D721Med (cell line): ENCODE measurements at places on chromosomes 11 and 22.

GRCh38 chr22:47624252-47625012 lies 862.0 kb downstream of the TBC1D22A start:
- DNase-seq: no peak

- DNase-seq: no peak
These were observed 22.9 kb downstream of the FLI1 start for GRCh38 chr11:128716661-128717210.

- no peak for DNase-seq
These were observed 367.6 kb downstream of the TBC1D22A start for GRCh38 chr22:47129902-47130635.

DNA sequence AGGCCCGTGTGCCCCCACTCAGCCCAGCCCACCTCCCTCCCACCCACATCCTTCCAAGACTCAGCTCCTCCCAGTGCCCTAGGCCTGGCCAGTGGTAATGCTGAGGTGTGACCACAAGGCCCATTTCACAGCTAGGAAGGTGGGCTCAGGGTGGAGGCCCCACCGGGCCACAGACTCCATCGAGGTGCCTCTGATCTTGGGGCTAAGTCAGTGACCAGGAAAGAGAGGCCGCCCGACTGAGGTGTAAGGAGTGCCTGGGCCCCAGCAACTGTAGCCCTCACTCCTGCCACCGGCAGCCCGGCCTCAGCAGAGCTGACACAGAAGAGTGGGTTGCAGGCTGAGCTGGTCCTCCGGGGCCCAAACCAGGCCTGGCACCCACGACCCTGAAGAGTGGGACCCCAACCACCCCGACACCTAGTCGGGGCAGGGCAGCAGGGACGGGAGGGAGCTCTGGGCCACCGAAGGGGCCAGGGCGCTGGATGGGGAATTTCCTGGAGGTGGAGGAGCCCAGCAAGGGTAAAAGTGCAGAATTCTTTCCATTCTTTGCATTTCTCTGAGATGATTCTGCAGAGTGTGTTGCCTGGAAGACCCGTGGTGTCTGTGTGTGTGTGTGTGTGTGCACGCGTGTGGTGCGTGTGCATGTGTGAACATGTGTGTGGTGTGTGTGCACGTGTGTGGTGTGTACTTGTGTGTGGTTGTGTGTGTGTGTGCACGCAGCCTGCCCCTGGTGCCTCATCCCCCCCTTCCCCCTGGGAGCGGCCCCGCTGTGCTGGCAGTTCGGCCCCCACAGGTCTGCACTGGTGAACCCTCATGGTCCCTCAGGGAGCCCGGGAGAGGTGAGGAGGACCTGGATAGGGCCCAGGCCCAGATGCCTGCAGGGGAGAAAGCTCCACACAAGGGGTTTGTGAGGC lies 8.3 kb upstream of the PIM3 start:
- no peak for DNase-seq

GRCh38 chr11:97814325-97814959 lies 1206.3 kb upstream of the CNTN5 start:
- no peak for DNase-seq

- DNase-seq: no peak
These were observed 2.9 kb upstream of the HTATIP2 start for GRCh38 chr11:20360650-20361049.

GRCh38 chr22:28711820-28712777 lies 29.5 kb downstream of the CHEK2 start:
- no peak for DNase-seq

- no peak for DNase-seq
These were observed 20.0 kb downstream of the APLP2 start for GRCh38 chr11:130089674-130090073.

GRCh38 chr11:71563406-71563805 lies 2.0 kb upstream of the KRTAP5-10 start:
- DNase-seq: no peak

DNA sequence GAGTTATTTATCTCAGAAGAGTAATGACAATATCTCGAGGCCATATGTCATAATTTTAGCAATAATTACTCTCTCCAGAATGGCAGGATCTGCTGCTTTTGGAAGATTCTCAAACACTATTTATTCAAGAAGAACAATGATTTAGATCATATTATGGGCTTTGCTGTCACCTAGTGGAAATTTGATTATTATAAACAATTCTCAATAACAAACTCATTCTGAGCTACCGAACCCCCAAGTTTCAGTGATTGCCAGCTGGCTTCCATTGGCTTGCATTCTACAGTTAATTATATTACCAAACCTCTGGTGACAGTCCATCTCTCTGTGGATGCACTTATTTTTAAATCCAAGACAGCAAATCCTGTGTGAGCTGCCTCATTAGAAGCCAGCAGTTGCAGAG lies 27.9 kb upstream of the SLC36A4 start:
- DNase-seq: no peak

GRCh38 chr11:48051217-48051830 lies 71.0 kb downstream of the PTPRJ start:
- DNase-seq: no peak

GRCh38 chr22:26464312-26464711 lies 19.3 kb downstream of the HPS4 start:
- no peak for DNase-seq

DNA sequence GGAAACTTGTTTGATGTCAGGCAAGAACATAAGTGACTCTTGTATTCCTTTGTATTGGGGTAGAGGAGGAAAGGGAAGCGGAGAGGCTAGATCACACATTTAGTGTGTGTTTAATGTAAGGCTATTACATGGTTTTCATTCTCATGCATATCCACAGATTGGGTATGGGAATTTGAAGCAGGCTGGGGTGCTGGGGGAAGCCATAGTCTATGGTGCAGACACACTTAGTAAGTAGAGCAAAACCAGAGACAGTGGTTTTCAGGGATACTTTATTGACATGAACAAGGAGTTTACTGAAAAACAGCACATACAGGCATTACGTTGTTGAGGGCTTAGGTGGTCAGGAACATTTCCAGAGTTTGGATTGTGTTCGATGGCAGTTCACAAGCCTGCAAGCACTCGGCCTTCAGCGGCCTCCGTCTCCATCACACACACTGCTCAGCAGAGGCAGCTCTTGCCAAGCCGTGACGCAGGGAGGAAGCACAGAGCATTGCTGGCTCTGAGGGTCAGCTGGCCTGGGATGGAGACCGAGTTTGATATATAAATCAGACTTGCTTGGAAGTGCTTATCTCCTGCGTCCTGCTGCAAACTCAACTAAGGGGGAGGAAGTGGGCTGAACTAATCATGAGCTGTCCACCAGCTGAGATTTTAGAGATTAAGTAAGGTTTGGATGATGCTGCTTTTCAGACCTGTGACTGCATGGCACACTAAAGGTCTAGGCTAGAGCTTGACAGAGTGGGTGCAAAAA lies 25.3 kb downstream of the SCN3B start:
- DNase-seq: no peak

DNA sequence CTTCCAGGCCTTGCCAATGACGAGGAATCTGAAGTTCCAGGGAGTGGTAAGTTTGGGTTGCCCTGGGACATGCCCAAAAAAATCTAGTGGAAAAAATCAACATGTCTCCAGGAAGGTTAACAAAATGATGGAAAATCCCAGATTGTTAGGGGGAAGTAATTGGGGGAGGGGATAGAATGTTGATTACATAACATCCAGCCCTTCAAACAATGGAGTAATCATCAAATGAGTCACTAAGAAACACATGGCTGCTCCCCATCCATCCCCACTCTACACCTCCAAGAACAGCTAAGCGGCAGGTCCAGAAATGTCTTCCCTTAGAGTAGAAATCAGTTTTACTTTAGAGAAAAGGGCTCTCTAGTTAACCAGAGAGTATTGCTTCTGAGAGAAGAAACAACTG lies 94.9 kb downstream of the ETS1 start:
- no peak for DNase-seq

DNA sequence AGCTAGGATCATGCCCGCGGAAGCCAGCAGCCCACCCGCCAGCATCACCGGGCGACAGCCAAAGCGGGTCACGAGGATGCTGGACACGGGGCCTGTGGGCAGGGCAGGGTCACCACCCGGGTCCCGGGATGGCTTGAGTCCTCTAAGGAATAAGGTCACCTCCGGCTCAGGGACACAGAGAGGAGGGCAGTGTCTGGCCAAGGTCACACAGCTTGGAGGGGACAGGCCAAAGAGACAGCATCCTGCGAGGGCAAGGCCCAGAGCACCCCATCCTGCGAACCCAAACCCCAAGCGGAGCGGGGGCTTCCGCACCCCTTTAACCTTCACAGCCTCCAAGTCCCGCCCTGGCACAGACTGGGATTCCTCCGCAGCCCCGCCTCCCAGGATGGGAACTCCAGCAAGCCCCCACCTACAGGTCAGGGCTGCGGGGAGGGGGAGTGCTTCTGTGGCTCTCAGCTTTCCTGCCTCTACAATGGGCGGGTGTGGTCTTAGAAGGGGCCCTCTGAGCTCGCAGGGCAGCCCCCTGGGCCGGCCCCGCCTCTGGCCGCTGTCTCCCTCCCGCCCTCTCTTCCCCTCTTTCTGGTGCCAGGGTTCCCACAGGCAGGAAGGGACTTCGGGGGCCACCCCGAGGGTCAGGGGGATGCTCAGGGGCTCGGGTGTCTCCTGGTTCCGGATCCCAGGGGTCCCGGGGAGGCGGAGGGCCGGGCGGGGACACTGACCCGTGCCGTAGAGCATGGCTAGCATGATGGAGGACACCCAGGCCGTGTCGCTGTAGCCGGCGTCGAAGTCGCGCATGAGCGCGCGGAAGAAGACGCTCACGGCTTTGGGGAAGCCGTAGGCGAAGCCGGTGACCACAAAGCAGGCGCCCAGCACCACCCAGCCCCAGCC lies 1.8 kb downstream of the SLC16A8 start:
- no peak for DNase-seq

DNA sequence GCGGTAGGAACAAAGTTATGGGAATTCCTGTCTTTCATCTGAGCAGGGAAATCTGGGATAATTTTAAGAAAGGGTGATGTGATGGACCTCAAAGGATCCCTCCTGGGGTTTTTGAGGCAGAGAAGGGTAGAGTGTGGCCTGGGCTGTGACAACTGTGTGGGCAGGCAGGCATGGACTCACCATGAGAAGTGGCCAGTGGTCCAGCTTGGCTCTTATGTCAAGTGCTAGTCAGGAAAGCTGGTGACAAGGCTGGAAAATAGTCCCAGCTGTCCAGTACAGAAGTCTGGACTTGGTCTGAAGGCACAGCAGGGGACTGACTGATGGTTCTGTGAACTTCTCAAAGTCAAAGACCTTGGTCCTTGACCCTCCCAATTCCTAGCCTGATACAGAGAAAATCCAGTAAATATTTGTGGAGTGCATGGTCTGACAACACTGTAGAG lies 1.7 kb downstream of the PPFIBP2 start:
- no peak for DNase-seq

- DNase-seq: no peak
These were observed 421.0 kb downstream of the SOX6 start for GRCh38 chr11:15935373-15935772.

- no peak for DNase-seq
These were observed 35.2 kb downstream of the LRRC10B start for GRCh38 chr11:61543606-61544306.

DNA sequence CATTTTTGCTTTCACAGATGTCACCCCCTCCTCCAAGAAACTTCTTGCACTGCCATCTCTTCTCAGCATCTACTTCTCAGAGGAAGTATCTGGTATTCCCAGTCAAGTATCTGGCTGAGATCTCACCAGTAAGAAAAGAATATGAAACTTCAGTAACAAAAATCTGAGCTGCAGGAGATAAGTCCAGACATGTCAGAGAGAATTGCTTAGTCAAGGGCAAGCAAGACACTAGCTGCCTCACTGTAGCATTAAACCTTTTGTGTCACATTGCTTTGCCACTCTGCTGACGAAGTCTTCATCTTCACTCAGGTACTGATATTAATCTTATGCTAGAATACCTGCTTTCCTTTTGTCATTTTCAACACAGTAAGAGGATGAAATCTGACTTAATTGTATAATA lies 70.6 kb upstream of the ZC3H12C start:
- no peak for DNase-seq

- no peak for DNase-seq
These were observed at the start of gene CD3G for GRCh38 chr11:118343981-118344515. Gene CD3G, plus strand, starts transcription at chr11:118344344. Its CDS starts 80 bp downstream, at chr11:118344424.

DNA sequence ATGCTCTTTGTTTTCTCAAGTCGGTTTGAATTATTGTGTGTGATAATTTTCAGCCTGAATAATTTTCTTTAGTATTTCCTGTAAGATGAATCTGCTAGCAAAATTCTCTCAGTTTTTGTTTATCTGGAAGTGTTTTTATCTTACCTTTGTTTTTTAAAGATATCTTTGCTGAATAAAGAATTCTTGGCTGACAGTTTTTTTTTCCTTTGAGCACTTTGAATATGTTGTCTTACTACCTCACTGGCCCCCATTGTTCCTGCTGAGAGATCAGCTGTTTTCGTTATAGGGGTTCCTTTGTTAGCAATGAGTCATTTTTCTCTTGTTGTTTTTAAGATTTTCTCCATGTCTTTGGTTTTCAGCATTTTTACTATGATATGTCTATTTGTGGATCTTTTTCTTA lies 63.0 kb downstream of the HORMAD2 start:
- DNase-seq: no peak

GRCh38 chr11:68436985-68437926 lies 23.3 kb upstream of the PPP6R3 start:
- no peak for DNase-seq

DNA sequence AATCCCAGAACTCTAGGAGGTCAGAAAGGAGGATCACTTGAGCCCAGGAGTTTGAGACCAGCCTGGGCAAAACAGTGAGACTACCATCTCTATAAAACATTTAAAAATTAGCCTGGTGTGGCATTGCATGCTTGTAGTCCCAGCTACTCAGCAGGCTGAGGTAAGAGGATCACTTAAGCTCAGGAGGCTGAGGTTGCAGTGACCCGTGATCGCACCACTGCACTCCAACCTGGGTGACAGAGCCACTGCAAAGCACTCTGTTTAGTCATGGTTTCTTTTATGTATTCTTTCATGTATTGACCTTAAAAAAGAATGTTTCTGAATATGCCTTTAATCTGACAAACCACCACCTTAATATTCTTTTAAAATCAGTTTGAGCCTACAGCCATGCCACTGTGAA lies 52.2 kb downstream of the BIRC2 start:
- DNase-seq: no peak

DNA sequence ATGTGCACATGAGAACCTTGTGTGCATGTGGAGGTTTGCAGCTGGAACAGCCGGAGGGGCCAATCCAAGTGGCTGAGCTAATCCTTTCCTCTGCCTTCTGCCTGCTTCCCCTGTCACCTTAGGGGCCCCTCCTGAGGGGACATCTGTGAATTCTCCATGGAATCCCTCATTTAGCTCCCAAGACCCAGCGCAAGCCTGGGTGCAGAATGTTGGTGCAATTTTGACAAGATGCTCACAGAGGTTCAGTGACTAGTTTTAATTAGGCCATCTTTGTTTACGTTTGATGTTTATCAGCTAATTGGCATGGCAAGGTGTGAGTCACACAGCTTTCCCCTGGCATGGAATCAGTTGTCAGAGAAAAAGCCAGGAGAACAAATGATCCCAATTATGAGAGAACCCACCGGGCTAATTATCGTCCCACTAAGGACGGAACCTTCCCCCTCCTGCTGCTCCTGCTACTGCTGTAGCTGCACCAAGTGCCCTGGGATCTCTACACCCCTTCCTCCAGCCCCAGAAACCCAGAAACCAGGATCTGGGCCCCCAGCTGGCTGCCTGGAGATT lies 63.6 kb upstream of the PAX6 start:
- no peak for DNase-seq
